ENCODE measurements at places on chromosomes 7 and 10.

DNA sequence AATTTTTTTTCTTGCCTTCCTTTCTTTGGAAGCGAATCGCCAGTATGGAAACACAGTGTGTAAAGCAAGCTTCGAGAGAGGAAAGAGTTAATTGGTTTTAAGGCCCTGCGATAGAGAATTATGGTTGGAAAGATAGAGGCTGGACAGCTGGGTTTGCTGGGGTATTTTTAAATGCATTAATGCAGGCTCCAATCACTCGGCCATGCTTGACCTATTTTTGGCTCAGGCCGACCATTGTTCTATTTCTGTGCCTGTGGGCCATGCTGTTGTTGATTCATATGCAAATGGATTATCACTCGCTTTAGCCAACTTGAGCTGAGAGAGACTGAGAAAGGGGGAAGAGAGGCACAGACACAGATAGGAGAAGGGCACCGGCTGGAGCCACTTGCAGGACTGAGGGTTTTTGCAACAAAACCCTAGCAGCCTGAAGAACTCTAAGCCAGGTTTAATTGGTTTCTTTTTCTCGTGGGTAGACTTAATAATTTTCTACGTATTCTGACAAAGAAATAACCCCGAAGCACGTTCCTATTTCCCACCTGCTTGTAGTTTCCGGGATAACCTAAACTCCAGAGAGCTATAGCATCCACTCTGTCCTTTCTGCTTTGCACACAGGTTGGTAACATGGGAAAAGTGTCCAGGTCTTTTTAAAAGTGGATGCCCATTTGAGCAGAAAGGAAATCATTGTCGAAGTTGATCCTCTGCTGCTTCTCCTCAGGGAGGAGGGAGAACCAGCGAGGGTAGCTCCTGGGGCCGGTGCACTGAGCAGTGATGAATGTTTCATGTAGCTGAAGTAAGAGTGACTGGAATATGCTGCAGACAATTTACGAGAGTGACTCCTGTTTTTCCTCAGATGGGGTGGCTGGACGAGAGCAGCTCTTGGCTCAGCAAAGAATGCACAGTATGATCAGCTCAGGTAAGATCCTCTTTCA lies at the start of gene HDAC9:
TSS of gene HDAC9 (plus strand) at position 338 of the 929 bp plus-strand sequence. CDS start at position 892, 554 bp downstream.
- DNase-seq, result no peak

GRCh38 chr10:47048526-47048905 lies 137.3 kb downstream of the PTPN20 start:
- peak; percentile 22 for DNase-seq

- no peak for DNase-seq
These were observed 27.0 kb upstream of the SAMD9L start for GRCh38 chr7:93175219-93175618.

DNA sequence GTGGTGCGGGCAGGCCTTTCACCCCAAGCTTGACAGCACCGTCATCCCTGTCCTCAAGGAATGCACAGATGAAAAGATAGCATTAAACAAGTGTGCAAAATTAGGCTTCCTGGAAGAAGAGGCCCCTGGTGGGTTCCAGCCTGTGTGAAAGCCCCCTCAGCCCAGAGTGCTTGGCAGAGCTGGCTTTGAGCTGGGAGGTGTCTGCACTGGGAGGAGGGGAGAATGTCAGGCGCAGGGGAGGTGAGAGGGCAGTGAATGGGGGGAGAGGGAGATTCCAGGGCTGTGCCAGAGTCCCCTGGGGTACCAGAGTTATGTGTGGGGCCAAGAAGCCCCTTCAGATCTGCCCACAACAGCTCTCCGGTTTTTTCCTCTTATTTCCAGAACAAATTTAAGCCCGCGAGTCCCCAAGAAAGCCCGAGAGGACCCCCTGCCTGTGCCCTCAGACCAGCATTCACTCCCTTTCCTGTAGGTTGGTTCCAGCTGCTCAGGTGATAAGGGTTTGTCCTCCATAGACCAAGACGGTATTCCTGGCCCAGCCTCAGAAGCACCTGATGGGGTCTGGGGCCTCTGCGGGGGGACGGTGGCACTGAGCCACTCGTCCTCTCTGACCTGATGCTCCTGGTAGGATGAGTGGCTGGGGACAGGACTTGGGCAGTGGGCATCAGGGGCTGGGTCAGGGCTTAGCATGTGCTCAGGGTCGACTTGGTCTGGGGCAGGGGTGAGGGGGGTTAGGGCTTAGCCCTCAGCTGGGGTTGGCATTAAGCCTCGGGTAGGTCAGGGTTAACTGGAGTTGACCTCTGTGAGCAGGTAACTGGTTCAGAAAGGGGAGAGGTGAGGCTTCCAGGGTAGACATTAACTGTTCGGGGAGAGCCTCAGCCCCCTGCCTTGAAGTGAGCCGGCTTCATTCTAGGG lies 43.4 kb downstream of the ADCYAP1R1 start:
- no peak for DNase-seq

All from Jurkat, Clone E6-1 (cell line).